ENCODE measurements at places on chromosomes 4 and X.

DNA sequence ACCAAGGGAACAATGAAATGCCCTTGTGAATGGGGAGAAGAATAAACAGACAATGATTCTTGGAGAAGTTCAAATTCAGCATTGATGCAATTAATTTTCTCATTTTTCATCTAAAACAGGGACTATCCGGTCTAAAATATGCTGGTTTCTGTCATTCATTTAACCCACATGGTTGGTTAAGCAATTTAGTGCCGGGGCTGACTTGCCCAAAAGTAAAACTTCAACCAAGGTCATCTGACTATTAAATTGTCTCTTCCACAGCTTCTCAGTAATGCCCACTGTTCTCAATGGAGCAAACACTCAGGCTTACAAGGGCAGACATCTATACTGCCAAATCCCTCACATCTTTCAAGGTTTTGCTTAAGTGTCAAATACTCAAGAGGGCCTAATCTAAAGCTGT lies 51.3 kb downstream of the ANXA10 start:
- DNase-seq, result no peak

DNA sequence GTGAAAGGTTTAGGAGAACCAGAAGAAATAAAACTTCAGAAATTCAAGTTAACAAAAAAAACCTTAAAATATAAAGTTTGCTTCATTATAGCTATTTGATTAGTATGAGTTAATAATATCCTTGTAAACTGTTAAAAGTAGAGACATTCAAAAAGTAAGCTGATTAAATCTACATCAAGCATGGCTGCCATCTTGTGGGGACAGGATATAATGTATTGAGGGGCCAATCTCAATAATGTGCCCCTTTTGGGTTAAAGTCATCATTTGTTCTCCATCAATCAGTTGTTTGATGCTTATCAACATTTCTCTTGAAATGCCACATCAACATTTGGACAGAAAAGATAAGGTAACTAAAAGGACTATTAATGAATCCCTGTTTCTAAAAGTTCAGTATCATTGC lies 4.6 kb upstream of the GRID2 start:
- DNase-seq, result no peak

DNA sequence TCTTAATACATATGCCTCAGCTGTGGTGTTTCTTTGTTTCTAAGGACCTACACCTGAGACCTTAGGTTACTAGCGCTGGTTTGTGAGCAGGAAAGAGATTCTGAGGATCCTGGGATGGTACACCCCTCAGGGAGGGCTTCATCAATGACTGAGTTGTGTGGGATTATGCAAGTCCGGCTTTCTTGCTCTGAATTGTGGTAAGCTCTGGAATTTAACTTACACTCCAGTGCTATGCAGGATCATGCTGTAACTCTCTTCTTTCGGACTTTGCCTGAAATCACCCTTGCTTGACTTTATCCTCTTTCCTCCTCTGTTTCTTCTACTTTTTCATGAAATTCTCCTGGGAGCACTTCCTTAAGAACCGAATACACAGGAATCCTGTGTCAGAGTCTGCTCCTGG lies 431.5 kb upstream of the BOD1L1 start:
- no peak for DNase-seq

- DNase-seq, result peak; percentile 37
Observed at GRCh38 chr4:98261405-98262291, 464 bp downstream of the RAP1GDS1 start.

GRCh38 chr4:17578482-17578891 lies 1.5 kb downstream of the LAP3 start:
- DNase-seq, result no peak

DNA sequence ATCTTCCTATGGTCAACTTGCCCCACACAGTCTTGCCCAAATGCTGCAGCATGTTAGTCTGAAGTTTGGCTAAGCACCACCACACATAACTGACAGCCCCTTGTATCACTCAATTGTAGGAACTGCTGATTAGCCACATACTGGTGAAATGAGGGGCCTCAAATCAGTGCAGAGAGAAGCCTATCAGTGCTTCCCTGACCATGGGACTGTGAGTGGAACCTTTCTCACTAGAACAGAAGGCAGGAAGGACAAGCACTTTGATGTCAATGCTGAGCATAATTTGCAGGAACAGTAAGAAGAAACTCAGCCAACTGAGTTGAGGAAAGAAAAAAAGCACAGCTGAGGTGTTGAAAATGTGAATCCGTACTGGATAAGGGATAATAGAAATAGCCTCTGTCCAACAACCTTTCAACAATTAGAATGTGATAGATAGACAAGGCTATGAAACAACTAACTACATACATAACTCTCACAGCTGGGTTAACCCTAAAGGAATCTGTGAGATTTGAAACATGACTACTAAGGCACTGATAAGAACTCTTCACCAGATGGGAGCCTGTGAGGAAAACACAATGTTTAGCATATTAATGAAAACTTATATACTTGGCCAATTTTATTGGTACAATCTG lies 136.6 kb upstream of the SH3RF1 start:
- DNase-seq, result no peak

DNA sequence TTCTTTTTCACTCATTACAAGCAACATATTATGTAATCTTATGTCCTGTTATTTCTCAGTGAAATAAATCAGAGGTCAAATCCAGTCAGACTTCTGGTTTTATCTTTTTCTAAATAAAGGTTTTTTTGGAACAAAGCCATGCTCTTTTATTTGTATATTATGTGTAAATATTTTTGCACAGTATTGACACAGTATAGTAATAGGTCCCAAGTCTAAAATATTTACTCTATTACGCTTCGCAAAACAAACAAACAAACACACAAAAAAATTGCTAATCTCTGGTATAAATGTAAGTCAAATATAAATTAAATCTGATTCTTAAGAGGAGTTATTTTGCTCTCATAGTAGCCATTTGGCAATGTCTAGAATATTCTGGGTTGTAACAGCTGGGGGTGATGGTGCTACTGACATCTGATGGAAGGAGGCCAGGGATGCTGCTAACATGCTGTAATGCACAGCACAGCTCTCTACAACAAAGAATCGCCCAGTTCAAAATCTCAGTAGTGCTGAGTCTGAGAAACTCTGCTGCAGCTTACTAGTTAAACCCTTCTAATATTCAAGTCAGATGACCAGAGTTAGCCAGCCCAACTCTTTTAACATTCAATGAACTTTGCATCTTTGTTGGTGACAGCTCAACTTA lies 602.1 kb downstream of the RAB28 start:
- no peak for DNase-seq

- no peak for DNase-seq
Observed at GRCh38 chr4:53840643-53841042, 223.8 kb downstream of the CHIC2 start.

- DNase-seq, result no peak
Observed at GRCh38 chrX:108163333-108164082, 71.9 kb downstream of the ATG4A start.

DNA sequence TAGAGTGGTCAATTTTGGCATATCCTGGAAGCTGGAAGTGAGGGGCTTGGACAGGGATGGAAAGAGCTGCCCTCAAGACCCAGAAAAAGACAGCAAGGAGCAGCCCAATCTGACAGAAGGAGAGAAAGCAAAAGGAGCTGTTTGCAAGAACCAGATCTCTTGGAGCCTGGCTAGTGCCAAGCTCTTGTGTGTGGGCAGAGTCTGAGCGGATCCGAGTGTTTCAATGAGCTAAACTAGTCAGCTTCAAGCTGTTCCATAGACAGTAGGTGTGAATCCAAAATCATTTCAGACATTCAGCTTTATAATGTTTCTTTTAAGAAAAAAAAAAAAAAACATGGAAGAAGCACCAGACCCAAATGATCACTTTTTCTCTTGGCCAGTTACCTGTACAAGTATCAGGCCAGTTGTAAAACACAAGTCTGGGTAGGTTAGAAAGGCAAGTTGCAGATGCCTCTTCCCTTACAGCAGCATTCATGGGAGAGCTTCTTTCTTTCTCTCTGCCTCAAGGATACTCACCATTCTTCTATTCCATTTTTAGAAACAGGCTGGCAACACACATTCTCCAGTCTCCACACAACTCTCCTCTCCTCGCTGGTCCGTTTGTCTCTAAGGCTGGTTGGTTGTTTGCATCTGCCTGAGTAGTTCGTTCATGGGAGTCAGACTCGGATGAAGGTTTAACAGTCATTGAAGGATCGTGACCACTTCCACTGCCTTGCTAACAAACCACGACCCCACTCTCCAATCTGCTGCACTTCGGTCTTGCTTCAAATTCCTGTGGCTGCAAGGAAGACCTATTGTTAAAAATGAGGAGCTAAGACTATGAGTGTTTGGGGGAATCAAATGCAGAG lies 105.2 kb upstream of the GATB start:
- no peak for DNase-seq

DNA sequence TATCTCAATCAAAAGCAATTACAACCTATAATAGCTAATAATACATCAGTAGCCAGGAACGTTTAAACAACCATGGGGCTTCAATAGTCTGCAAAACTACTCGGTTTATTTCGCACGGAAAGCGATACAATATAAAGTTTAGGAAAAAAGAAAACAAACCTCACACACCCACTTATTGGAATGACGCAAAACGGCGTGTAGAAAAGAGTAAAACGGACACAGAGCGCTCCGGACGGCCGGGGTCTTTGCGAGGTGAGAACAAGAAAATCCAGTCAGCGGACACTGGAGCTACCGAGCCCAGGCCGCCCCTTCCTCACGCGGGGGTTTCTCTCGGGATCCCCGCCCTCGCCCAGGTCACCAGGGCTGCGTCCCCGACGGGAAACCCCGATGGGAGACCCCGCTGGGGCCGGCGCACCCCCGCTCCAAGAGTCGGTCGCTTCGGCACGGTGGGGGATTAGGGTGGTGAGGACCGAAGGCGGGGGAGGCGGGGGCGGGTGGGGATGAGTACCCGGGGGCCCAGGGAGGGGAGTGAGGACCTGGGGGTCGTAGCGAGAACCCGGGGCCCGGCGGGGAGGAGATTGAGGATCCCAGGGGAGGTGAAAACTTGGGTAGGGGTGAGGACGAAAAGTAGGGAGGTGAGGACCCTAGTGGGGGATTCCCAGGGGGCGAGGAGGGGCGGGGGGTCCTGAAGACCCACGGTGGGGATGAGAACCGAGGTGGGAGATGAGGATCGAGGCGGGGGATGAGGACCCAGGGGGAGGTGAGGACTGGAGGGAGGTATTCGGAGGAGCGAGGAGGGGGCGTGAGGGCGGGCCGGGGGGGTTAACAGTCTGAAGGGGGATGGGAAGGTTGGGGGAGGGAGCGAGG lies 737 bp downstream of the NELFA start:
- DNase-seq, result no peak

- no peak for DNase-seq
Observed at GRCh38 chrX:781224-782204, 150.9 kb downstream of the SHOX start.

DNA sequence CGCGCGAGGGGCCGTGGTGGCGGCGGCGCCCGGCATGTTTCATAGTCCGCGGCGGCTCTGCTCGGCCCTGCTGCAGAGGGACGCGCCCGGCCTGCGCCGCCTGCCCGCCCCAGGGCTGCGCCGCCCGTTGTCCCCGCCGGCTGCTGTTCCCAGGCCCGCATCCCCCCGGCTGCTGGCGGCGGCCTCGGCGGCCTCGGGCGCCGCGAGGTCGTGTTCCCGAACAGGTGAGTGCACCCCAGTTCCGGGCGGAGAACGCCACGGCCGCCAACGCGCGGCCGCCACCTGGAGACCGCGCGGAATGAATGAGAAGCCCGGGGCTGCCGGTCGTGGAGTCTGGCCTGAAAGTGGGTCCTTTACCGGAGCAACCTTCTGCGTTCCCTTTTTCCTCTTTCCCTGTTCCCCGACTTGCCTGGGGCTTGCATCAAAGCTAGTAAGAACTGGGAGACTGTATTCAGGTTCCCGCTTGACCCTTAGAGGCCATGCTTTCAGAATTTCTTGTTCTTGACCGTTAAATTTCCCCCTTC lies 429 bp downstream of the NOCT start:
- DNase-seq, result peak; percentile 41

GRCh38 chrX:3440981-3441380 lies 94.5 kb upstream of the MXRA5 start:
- no peak for DNase-seq

GRCh38 chr4:13829457-13829856 lies 201.9 kb upstream of the BOD1L1 start:
- DNase-seq, result no peak

DNA sequence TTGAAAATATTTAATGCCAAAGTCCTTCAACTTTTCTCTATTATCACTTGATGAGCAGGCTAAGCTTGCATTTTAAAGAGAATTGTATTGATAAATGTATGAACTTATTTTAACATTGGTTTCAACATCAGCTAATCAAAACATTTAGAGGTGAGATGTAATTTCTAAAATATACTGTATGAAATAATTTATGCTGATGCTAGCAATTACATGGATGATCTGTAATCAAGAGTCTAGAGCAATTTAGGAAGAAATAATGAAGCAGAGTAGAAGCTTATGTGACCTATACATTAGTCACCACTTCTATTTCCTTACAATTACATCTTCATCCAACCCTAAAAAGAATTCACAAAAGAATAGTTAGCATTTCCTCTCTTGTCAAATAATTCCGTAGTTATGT lies 226.8 kb downstream of the KLHL4 start:
- DNase-seq, result no peak

DNA sequence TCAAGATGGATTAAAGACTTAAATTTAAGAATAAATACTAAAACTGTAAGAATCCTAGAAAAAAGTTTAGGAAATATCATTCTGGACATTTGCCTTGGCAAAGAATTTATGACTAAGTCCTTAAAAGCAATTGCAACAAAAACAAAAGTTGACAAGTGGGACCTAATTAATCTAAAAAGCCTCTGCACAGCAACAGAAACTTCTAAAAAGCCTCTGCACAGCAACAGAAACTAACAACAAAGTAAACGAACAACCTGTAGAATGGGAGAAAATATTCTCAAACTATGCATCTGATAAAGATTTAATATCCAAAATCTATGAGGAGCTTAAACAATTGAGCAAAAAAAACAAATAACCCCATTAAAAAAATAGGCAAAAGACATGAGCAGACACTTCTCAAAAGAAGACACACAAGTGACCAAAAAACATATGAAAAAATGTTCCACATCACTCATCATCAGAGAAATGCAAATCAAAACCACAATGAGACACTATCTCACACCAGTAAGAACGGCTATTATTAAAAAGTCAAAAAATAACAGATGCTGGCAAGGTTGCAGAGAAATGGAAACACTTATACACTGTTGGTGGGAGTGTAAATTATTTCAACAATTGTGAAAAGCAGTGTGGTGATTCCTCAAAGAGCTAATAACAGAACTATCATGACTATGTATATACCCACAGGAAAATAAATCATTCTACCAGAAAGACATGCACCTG lies 5.5 kb upstream of the OPRPN start:
- DNase-seq, result no peak

- DNase-seq, result no peak
Observed at GRCh38 chr4:16582526-16582925, 315.9 kb downstream of the LDB2 start.
